ENCODE measurements at places on chromosomes 16 and 17.

GRCh38 chr17:9018726-9019125 is 2.6 kb upstream of the NTN1 start:
- no peak for DNase-seq

- no peak for DNase-seq
Measured at GRCh38 chr16:27879601-27880247, 183.8 kb downstream of the GSG1L start.

GRCh38 chr16:3157229-3158025 is 22.6 kb downstream of the ZNF213 start:
- no peak for DNase-seq

GRCh38 chr17:79969906-79970305 is 65.8 kb downstream of the TBC1D16 start:
- DNase-seq = no peak

- no peak for DNase-seq
Measured at GRCh38 chr16:50279504-50279865, 13.1 kb downstream of the ADCY7 start.

DNA sequence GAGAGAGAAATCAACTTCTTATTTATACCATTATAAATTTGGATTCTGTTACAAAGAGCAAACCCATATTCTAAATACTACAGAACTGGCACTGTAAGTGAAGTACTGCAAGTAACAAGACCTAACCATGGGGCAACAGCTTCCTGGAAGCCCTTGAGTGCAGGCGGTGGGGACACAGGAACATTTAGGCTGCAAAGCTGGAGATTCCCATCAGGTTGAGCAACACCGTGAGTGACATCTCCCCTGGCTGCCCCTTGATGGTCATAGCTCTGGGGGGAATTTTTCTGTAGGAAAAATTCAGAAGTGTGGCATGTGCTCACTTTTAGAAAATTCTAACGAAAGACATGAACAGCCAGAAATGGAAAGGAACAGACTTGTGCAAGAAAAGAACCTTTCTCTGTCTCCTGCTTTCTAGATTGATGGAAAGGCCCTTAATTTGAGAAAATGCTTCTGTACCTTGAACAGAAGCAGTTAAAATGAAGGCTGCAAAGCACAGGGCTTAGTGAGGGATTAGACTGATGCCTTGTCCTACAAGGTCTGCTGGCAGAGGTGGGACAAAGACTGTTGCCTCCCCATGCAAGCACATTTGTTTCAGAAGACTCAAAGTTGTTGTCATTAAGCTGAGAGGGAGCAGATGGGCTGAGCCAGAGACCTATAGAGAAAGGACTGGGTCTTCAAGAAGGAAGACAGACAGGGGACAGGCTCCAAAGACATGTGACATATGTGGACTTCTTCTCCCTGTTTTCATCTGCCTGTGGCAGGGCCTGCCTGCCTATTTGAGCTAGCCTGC is 380.8 kb downstream of the SLC39A11 start:
- no peak for DNase-seq

- no peak for DNase-seq
Measured at GRCh38 chr16:54344646-54345630, 58.4 kb upstream of the IRX3 start.
